Right hindlimb (tissue), 1 donor: ENCODE measurements at places on chromosomes 16 and 17.

- peak; percentile 48 for DNase-seq
These were observed 973 bp downstream of the SLC7A6 start for GRCh38 chr16:68265078-68265920.

DNA sequence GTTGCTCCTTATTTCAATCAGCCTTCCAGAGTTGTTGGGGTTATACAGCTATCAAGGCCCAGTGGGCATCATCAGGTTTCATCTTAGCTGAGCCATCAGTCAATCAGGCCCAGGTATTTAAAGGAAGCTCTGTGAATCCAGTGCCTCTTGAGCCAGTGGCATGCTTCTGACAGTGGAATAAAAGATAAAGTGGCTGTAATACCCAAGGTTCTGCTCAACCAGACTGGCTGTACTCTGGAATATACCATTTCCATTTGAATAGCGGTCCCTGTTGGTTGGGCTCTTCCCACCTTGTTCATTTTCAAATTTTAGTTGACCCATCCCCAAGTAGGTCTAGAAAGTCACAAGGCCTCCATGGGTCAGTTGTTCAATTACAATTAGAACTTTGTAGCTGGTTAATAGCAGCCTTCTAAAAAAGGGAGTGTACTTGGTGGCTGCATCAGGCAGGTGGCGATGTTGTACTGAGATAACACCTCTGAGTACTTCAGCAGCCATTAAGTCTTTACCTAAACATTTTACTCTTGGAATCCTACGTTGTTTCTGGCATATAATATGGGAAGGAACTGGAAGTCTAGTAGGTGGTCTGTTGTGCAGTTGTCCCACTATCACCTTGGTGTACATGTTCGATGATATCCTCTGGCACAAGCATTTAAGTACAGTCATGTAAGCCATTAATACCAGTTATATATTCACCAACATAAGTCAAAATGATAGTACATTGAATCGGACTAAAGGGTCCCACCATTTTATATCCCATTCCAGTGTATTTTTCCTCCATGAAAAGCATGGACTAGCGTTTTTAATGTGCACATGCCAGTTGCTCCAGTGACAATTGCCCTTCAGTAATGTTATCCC, 294.1 kb downstream of the BCAS3 start:
- peak; percentile 69 for DNase-seq

DNA sequence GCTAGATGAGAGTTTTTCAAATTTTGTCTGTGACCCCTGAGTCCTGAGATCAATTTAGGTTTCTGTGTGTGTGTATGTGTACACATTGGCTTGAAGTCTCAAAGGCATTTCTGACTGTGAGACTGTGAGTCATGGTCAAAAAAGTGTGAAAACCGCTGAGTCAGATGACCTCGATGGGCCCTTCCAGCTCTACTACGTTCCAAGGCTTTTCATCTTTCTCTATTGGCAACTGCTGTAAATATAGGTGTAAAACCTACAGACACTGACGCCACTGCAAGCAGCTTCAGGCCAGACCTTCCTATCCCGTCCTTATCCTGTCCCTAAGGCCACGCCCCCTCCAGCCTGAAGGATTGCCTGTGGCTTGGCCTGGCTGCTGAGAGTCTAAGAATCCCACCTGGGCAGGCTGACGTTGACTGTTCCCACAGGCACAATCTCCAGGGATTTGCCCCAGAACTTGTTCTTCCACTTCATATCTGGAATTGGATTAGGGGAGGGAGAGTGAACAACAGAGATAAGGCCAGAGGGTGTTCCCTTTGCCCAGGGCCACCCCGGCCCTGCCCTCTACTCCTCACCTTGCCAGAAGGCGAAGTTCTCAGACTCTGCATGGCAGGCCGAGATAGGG, 11.3 kb downstream of the OSBPL7 start:
- peak; percentile 12 for DNase-seq

DNA sequence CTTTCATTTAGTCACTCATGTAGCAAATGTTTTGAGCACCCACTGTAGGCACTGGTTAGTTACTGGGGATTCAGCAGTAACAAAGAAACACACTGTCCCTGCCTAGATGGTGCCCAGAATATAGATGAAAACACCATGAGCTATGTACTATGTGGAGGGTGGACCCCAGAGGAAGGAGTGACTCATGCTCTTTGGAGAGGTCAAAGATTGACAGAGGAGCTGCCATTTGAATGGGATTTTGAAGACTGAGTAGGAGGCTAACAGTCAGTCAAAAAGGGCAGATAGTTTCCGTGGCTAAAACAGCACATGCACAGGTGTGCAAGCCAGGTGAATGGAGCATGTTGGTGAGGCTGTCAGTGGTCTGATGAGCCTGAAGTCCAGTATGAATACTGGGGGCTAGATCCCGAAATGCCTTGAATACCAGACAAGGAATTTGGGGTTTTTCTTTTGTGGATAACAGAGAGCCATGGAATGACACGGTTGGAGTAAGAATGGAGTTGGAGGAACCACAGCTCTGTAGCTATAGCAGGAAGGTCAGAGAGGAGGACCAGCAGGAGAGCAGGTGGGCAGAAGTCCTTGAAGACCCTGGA, 6.1 kb downstream of the IL21R start:
- no peak for DNase-seq

DNA sequence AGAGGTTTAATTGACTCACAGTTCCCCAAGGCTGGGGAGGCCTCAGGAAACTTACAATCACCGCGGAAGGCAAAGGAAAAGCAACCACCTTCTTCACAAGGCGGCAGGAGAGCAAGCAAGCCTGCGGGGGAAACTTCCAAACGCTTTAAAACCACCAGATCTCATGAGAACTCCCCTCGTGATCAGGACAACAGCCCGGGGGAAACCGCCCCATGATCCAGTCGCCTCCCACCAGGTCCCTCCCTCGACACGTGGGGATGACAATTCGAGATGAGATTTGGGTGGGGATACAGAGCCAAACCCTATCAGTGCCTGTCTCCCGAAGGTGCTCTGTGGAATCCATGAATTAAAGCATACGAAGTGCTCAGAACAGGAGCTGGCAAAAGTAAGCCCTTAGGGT, 43.9 kb upstream of the ABR start:
- no peak for DNase-seq

DNA sequence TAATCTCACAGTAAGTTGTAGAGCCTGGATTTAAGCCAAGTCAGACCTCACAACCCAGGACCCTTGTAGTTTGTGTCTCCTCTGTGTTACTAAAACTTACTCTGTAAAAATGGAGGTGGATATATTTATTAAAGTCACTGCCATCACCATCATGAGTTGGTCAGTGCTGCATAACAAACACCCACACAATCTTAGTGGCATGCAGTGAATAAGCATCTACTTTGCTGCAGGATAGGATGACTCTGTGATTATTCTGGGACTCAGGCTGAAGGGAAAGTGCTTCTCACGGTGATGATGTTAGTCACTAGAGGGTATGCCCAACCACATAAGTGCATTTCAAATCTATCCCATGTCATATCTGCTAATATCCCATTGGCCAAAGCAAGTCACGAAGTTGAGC, 398.7 kb downstream of the XYLT1 start:
- DNase-seq = no peak

- DNase-seq = no peak
These were observed 5.5 kb downstream of the SLC38A10 start for GRCh38 chr17:81289627-81290026.

DNA sequence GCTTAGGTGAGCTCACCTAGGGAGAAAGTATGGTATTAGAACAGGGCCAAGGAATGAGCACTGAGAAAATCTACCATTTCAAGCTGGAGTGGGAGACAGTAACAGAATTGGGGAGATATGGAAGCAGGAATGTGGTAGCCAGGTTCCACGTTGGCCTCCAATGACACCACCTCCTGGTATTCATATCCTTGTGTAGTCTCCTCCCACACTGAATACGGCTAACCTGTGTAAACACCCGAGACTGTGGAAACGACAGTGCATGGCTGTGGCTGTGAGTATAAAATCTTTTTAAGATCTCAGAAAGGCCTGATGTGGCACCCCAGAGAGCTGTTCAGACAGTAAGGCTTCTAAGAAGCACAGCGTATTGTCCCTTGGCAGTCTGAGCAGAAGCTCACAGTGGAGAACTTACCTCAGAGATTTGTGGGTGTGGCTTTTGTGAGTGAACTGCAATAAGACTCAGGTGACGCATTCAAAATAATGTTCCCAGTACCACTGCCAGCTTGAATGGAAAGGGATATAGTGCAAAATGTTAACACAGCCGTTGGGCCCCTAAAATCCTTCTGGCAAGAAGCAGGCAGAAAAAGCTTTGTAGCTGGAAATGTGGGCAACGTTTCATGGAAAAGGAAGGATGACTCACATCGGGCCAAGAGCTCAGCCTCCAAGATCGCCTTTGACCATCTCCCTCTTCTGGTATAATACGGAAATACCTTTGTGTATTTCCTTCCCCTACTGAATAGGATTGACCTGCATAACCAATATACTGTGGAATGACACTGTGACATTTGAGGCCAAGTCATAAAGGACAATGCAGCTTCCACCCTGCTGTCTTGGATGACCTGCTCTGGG, 14.4 kb downstream of the SDR42E1 start:
- peak; percentile 48 for DNase-seq

- no peak for DNase-seq
These were observed 458.8 kb upstream of the HSBP1 start for GRCh38 chr16:83348991-83349390.

DNA sequence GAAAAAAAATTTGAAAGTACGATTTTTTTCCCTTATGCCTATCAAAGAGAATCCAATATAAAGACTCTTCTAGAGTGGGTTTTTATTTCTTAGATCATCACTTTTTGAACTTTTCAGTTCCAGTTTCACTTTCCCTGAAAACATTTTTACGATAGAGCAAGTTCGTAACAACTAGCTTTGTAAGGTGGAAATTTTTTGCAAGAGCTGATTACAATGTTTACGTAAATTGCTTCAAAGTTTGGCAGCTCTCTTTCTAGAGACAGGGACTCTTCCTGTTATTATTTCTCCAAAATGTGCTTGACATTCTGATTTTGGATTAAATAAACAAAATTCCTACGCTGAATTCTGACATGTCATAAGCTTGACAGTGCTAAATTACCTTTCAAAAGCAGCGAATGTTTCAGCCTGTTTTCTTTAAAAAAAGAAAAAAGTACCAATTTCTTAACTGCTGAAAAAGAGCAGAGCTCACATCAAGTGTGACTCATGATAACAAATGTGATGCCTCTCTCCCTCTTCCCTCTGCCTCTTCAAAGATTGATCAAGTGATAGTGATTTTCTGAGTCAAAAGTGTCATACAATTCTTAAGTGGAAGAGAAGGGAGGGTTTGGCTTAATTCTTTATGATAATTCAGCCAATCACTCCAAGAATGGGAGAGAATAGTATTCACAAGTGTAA, 175.2 kb downstream of the KCNJ2 start:
- DNase-seq = no peak

GRCh38 chr17:2264067-2264860, 39.3 kb downstream of the SMG6 start:
- DNase-seq = peak; percentile 52

DNA sequence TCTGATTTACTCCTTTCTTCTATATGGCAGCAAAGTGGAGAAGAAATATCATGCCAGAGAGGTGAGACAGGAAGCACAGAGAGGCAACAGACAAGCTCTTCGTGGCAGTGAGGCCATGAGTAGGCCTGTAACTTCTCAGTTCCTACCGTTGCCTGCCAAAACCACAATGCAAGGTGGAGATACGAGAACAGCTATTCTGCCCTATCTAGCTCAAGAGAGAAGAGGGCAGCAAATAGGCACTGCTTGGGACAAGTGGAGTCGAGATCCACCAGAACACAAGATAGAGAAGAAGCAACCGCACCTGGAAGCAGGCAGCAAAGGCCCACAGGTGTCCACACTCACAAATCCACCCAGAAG, 24.8 kb downstream of the RANBP10 start:
- DNase-seq = no peak

DNA sequence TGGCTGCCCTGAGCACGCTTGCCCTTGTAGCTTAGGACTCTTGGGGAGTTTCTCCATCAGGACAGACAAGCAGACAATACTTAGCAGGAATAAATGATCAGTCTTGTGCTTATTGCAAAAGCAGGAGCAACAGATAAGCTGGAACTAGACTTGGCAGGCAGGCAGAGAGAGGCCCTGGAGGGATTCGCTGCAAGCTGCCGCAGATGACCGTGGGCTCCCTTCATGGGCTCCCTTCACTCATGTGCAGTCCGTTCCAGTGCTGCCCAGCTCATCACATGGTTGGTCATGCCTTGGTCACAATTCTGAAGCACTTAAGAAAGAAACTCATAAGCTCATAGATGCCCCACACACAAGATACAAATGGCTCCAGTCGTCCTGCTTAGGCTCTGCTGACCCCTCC, 2.4 kb upstream of the SLC5A10 start:
- DNase-seq = no peak

- DNase-seq = no peak
These were observed 37.0 kb downstream of the FBXL20 start for GRCh38 chr17:39364236-39365025.

DNA sequence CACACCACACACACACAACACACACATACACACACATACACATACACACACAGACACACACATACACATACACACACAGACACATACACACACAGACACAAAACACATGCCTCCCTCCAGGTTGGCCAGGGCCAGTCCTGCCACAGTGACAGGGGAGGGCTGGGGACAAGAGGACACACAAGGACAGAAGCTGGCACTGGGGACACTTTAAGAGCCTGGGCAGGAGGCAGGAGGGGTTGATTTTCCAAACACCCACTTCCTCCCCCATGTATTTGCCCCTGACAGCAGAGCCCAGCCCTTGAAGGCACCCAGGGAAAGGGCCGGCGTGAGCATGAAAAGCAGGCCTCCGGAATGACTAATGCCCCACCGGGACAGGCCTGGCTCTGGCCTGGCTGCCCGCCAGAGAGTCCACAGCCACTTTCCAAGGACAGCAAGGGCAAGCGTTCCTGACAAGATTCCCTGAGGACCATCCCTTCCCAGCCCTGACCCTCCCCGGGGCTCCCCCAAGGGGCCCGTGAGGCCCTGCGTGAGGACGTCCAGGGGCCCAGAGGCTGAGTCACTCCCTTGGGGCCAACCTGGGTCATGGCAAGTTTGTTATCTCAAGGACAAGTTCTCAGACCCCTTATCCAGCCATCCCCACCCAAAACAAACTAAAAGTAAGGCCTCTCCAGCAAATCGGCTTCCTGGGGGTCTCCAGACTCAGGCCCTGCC, 235.6 kb downstream of the ZNF423 start:
- peak; percentile 68 for DNase-seq

- peak; percentile 12 for DNase-seq
These were observed 43.8 kb downstream of the PSME3IP1 start for GRCh38 chr16:57141822-57142631.

- no peak for DNase-seq
These were observed 151.1 kb downstream of the KCNJ18 start for GRCh38 chr17:21843318-21843865.

DNA sequence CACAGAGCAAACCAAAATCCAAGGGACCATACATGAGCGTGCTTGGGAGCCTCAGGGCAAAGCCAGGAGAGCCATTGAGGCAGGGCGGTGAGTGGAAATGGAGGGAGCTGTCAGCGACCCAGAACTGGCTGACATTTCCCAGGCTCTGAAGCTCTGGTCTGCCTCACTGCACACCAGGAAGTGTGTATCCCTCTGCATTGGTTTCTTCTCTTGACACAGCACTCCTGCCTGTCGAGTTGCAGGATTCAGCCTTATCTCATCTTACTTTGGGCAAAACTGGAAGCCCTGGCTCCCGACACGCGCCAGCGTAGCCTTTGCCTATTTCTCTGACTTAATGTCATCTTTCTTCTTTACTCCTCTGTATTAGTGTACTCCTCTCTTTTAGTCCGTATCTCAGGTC, 144.7 kb upstream of the HS3ST3A1 start:
- no peak for DNase-seq
